ENCODE measurements at places on chromosomes 13 and 19.

GRCh38 chr19:54271106-54271505 is 9.8 kb downstream of the LILRB2 start:
- DNase-seq: no peak

DNA sequence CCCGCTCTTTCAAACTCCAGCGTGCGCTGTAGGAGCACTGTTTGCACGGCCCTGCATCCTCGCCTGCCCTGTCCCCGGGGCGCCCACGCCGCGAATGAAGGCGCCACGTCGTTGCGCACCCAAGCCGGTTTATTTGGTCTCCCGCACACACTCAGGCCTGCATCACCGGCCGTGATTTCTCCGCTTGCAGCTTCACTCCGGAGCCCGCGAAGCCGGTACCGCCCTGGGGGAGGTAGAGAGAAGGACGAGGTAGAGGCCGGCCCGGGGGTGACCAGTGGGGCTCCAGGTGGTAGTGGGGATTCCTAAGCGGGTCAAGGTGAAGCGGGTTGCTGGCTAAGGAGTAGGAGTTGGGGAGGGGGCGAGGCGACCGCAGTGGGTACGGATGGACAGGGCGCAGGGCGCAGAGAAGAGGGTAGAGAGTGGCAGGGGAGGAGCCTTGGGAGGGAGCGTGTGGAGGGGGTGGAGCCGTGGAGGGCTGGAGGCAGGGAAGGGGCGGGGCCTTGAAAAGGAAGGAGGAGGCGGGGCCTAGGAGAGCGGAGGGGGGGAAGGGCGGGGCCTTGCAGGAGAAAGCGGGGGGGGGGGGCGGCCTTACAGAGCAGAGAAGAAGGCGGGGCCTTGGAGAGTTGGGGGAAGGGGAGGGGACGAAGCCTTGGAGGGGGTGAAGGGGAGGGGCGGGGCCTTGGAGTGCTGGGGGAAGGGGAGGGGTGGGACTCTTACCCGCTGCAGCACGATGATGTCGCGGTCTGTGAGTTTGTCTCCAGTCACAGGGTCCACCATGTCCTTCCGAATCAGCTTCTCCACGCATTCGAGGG is 24.6 kb downstream of the NOSIP start:
- DNase-seq: peak; percentile 8

- DNase-seq: no peak
These were observed 579.4 kb upstream of the SLITRK6 start for GRCh38 chr13:86378628-86379027.

DNA sequence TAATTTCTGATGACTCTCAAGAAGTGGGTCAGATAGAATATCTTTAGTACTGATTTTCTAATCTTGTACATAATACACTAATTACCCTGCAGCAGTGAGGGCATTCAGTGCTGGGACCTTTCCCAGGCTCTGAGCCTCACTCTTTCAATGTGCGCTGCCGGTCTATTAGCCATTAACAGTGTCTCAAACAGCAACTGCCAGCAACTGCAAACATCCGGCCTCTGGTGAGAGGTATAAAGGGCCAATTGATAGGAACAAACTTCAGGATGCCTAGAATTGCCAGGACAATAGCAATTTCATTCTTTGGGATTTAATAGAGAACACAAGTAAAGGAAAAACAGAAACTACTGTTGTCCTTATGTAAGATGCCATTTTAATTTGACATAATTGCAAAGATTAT is 604.4 kb upstream of the SPRY2 start:
- DNase-seq: no peak

DNA sequence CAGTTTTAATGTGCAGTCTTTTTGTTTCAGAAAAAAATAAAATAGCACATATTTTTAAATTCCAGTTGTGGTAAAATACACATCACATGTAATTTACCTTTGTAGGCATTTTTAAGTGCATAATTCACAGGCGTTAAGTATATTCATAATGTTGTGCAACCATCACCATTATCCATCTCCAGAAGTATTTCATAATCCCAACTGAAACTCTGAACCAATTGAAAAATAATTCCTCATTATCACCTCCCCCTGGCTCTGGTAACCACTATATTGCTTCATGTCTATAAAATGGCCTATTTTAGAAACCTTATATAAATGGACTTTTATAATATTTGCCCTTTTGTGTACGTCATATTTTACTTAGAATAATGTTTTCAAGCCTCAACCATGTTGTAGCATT is 756.5 kb upstream of the KLHL1 start:
- DNase-seq: no peak

DNA sequence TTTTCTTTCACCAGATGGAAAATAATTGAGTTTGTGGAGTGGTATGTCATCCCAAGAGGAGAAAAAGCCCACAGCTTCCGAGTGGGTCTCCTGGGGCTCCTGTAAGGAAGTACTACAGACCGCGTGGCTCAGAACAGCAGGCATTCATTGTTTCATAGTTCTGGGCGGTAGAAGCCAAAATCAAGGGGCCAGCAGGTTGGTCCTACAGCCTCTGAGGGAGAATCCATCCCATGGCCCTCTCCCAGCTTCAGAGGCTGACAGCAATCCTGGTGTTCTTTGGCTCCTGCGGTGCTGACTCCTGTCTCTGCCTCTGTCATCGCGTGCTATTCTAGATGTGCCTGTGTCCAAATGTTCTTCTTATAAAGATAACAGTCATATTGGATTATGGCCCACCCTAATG is 362.6 kb downstream of the FGF14 start:
- DNase-seq: peak; percentile 71

GRCh38 chr13:46552889-46553520 is at the start of gene LRCH1:
LRCH1 (plus strand) TSS chr13:46553170; CDS start chr13:46553397, 227 bp downstream.
- peak; percentile 80 for DNase-seq

GRCh38 chr13:39675904-39676303 is 20.4 kb downstream of the COG6 start:
- no peak for DNase-seq

- no peak for DNase-seq
These were observed 929.4 kb downstream of the UQCRFS1 start for GRCh38 chr19:28283592-28283991.

DNA sequence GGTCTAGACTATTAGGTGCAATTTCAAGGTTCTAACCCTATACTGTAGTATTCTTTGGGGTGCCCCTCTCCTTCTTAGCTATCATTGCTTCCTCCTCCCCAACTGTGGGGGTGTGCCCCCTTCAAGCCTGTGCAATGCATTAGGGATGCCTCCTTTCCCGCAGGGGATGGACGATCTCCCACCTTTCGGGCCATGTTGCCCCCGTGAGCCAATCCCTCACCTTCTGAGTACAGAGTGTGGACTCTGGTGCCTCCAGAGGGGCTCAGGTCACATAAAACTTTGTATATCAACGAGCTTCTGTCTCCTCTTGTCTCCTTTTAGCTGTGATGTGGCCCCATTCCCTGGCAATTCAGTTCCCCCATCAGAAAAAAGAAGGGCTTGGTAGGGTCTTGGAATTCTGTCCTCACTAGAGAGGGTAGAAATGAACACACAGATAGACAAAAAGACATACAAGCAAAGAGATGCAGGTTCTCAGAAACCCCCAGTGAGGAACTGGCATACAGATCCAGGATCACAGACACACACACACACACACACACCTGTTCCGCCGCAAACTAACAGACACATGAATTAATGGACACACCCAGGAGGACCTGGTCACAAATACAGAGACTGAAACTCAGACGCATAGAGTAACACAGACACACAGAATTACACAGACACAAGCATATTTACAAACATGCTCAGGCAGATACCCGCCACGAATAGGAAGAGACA is 2.5 kb upstream of the HNRNPUL1 start:
- DNase-seq: no peak

DNA sequence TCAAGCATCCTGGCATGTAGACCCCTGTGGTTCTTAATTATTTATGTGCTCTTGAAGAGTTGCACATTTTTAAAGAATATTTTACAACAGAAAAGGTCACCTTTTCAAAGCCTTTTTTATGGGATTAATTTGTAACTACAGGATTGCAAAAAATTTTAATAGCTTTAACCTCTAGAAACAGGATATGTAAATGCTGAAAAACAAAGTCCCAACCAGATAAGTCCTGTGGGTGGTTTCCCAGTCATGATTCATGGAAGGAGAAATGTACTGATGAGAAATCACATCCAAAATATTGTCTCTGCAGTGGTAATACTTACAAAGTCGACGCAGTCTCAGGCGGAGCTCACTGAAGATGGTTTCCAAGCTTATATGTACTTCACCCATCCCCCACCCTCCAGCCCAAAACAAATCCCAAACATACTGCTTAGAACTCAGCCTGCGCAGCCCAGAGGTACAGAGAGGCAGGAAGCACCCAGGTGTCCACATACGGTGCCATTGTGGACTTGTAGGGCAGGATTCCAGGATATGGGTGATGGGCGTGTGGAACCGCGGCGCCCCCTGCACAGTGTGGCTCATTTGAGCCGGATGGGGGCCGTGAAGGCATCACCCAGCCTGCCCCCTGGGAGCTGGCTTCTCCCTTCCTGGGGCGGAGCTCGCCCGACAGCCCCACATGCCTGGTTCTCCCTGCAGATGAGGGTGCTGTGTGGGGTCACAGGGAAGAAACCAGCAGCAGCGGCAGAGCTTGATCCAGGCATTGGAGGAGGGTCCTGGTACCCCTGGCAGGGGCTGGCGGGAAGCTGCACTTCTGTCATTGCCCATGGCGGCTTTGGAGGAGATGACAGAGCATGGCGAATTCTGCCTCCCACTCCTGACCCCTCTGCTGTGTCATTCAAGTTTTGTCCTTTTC is 101.2 kb downstream of the ATP11A start:
- DNase-seq: no peak

- DNase-seq: peak; percentile 89
These were observed at the start of gene FUT1 for GRCh38 chr19:48752496-48753365. FUT1 (minus strand) TSS chr19:48752641; CDS start chr19:48751281, 1,360 bp downstream.

- no peak for DNase-seq
These were observed 7.4 kb upstream of the JUNB start for GRCh38 chr19:12783849-12784393.

All from NCI-H345 (cell line).